ENCODE measurements at places on chromosomes 3 and 15.

GRCh38 chr15:31516874-31517273 lies 190.2 kb downstream of the KLF13 start:
- DNase-seq = no peak

GRCh38 chr3:64559588-64559987 lies 128.2 kb downstream of the ADAMTS9 start:
- DNase-seq = no peak

- DNase-seq = no peak
These were observed 7.7 kb upstream of the CDCP1 start for GRCh38 chr3:45153658-45154437.

DNA sequence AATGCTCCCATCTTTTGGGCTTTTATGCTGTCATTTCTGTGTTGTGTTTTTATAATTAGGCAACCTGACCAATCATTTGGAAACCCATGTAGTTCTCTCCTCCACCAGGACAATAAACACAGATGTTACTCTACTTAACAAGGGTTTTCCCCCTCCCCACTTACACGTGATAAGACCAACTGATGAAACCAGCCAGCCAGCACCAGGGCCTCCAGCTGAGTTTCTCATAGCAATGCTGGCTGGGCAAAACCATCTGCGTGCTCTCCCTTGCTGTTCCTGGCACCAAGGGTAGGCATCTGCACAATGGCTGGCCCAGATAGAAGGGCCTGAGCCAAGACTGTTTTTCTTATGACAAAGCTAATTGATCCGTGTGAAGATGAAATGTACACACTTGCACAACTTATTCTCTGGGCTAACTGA lies 310.4 kb downstream of the PLCL2 start:
- no peak for DNase-seq

DNA sequence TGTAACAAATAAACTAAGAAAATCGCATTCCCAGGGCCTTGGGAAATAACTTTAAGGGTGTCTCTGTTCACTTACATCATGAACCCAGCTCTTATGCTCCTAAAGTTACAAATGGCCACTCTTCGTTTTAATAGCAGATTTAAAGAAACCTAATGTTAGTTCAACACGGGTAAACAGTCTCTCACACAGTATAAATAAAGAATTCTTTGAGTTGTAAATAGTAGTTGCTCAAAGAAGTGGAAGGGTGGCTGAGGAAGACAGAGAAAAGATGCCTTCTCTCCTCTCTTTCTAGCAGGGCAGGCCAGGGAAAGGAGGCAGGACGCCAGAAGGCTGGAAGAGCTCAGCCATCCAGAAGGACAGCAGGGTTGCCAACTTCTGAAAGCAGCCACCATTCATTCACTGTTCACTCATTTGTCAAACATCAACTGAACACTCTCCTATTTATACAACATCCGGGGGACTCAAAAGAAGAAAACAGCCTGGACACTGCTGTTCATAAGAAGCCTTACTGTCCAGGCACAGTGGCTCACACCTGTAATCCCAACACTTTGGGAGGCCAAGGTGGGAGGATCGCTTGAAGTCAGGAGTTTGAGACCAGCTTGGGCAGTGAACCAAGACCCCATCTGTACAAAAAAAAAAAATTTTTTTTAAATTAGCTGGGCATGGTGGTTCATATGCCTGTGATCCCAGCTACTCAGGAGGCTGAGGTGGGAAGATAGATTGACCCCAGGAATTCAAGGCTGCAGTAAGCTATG lies 47.3 kb downstream of the WWTR1 start:
- DNase-seq = no peak

- no peak for DNase-seq
These were observed 43.0 kb downstream of the SLCO3A1 start for GRCh38 chr15:91896341-91897055.

GRCh38 chr3:182308328-182308727 lies 485.0 kb upstream of the ATP11B start:
- DNase-seq = no peak

DNA sequence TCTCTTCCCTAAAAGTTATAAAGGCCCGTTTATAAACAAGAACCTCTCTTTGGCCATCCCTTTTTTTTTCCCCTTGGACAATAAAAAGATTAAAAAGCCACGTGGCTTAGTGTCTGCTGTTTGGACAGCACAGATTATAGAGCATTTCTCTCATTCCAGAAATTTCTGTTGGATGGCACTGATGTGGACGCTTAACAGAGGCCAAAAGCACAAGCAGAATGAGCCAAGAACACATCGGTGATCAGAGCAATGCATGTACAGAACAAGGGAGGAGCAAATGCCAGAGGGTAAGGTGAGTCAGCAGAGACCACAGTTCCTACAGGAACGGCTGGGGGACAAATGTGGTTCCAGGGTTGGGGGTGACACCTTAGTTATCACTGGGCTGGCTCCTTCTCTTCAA lies 30.3 kb upstream of the CTNNB1 start:
- DNase-seq = no peak

GRCh38 chr15:72197041-72197459 lies 537 bp downstream of the GRAMD2A start:
- no peak for DNase-seq

GRCh38 chr3:194494951-194495374 lies 8.2 kb upstream of the ATP13A3 start:
- DNase-seq = no peak

DNA sequence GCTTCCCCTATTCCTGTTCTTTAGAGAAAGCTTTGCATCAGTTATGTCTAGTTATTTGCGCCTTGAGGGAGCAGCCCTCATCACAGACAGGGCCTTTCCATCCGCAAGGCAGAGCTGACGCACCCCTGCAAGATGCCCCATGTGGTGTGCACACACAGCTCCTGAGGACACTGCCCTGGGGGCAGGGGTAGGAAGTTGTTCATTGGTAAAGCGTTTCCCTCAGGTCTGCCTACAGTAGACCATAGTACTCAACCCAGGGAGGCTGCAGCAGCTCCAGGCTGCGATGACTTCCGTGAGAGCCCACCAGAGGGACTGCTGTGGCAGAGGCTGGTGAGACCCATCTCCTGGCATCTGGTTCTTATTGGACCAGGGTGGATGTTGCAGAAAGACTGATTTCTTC lies 55.1 kb upstream of the PLXNA1 start:
- DNase-seq = no peak

- no peak for DNase-seq
These were observed 554.2 kb downstream of the TUSC7 start for GRCh38 chr3:117263745-117264144.

DNA sequence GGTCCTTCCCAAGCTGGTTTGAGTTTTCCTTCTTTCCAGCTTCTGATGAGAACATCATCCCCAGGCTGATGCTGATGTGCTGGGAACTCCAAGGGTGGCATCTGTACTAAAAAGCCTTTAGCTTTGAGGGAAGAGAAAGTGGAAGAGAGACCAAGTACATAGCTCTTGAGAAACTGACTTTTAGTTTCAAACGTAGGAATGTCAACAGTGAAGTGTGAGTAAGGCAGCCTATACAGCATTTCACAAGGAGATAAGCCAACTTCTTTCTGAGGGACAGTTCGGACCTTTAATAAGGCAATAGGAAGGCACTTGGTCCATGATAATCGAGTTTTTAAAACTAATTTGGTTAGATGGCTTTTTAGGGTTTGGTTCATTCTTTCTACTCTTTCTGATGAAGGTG lies 53.7 kb downstream of the DLG1 start:
- DNase-seq = no peak

- no peak for DNase-seq
These were observed 35.1 kb upstream of the SPTBN5 start for GRCh38 chr15:41928637-41929620.

- DNase-seq = no peak
These were observed 31.3 kb downstream of the LAMP3 start for GRCh38 chr3:183131186-183131725.

DNA sequence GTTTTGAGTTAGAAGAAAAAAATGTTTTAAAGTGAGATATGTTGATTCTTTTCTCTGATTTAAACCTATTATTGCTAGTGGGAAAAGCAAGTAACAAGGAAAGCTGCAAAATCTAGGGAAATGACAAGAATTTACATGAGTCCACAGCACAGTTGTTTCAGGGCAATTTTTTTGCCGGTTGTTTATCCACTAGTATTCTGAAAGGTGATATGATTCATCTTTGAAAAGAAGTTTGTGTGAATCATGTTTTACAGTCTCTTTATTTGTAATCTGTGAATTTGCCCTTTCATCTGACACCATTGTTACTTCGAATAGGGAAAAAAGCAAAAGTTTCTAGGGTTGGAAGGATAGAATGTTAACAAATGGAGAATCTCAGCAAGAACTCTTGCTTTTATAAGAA lies 894.7 kb downstream of the OTOL1 start:
- no peak for DNase-seq

DNA sequence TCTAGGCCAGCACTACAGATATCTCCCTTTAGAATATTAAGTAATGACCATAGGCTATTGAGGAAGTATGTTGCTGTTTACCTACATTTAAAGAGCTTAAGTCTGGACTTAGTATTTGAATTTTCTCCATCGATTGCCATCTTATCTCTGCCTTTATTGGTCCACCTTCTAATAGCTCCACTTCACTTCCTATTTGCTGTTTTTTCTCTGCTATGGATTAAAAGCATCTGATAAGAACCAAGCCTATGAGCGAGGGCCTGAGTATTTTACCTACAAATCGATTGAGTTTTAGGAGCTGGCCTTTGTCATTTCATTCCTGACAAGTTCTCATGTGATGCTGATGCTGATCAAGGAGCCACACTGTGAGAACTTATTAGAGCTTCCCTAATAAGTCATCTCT lies 52.6 kb upstream of the AKAP13 start:
- DNase-seq = no peak

DNA sequence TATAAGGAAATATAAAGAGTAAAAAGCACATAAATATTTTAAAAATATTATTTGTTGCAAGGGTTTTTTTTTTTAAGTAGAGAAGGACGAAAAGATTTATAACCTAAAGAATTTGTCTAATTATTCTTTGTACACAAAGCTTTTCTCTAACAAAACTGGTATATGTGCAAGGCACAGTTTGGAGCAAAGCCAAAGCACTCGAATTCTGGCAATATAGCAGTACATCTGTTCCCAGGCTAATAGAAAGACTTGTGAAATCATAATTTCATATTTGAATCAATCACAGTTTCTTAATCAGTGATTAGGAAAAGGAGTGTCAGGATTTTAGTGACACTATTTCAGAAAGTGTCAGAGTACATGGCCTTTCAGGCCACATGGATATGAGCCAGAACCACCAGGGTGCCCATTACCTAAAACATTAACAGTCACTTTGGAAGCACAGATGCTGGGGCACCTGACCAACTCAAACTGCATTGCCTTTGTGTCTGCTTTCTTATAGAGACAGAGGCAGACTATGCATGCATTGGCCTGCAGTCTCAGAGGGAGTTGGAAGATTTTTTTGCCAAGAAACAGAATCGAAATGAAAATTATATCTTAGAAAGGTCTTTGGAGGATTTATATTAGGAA lies 651.8 kb upstream of the SGO1 start:
- peak; percentile 16 for DNase-seq

- DNase-seq = no peak
These were observed 61.9 kb downstream of the TNIK start for GRCh38 chr3:171398343-171398742.

- DNase-seq = no peak
These were observed 70.2 kb upstream of the ST3GAL6 start for GRCh38 chr3:98692787-98693473.

- no peak for DNase-seq
These were observed 11.4 kb upstream of the COMMD2 start for GRCh38 chr3:149763565-149764195.

- no peak for DNase-seq
These were observed 22.5 kb downstream of the SLC6A6 start for GRCh38 chr3:14424711-14425580.

DNA sequence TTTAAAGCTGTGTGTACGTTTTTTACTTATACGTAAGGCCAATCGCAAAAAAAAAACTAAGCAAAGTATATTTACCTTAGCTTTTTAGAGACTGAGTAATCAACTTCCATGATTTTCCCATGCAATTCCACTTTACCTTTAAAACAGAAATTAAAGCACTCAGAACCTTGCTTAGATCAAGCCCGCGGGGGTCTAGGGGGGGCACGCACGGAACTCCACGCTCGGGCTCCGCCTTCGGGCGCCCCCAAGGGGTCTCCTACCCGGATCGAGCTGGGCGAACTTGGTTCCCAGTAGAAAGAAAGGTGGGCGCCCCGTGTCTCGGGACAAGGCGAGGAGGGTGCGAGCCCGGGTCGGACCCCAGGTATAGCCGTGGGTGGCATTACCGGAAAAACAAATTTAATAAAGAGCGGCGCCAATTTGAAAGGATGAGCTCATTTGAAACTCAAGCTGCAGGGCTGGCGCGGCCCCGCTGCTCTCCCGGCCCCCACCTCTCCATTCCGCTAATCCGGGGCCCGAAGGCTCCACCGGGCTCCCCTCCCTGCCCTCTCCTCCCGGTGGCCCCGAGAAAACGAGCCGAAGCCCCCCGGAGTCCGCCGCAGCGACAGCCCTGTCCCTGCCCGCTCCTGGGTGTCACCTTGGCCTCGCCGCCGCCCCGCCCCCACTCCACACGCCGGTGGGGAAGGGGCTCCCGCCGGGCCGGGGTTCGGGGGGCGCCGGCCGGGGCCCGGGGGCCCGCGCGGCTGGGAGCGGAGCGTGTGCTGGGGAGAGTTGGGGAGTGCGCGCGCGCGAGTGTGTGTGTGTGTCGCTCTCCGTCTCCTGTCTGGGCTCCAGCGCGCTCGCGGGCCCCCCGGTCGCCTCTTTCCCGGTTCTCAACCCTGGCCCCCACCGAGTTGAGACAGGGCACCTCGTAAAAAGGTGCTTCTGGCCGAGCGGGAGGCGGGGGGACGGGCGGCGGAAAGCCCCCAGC lies 1.5 kb downstream of the IGF2BP2 start:
- peak; percentile 9 for DNase-seq

DNA sequence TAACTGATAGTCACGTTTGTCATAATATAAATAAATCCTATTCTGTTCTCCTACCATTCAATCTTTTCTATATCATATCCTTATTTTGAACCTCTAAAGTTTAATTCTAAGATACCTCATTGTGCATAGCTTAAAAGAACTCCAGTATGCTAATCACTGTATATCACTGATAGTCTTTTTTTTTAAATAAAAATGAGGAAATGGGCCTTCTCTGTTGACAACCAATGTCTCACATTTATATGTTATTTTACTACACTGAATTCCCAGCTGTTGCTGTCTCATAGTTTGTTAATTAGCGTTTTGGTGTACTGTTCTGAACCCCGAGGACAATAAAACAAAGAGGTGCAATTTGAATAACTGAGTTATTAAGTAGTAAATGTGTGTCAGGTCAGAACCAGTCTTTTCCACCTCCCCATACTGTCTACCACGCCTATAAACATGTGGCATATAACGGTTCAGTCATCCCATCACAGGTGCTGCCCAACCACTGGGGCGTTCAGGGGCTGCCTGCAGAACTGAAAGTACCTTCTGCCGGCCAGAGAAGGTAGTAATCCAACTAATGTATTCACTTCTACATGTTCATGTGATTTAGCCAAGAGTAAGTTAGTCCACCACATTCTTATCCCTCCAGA lies 14.9 kb downstream of the CBLB start:
- no peak for DNase-seq

DNA sequence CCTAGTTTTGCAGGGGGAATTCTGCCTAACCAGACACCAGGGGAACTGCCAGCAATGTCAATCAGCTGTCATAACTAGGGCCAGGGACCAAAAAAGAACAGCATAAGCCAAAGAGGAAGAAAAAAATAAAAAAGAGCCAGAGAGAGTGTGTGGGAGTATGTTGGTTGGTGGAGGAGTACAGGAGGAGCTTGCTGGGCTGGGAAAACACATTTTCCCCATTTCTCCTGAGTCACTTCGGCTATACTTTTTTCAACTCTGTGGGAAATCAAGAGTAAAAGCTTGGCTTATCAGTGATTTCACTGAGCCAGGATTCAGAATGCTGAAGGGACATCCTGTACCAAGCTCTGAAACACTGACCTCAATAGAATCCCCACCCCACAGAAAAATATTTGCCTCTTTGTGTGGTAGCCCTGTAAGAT lies 144.7 kb upstream of the DPH6 start:
- DNase-seq = no peak

Data from NCI-H1930 (cell line).